Memory B cell (primary cell): ENCODE measurements at places on chromosomes 4 and X.

DNA sequence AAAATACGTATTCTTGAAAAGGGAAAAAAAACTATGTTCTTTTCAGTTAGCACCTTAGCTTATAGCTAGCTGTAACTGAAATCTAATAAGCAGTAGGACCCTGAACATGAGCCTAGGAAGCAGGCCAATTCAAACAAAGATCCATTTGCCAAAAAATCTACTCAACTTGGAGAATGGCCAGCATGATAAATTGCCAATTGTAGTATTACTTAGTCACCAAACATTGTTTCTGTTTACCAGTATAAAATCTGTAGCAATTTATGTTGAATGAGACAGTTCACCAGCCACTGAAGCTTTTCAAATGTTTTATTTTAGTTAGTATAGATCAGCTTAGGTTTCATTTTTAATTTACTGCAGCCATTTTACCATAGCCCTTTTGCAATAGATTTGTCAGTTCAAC, 323.6 kb upstream of the DIPK2B start:
- no peak for DNase-seq

GRCh38 chr4:77021614-77022089, 54.1 kb downstream of the CCNI start:
- no peak for DNase-seq

DNA sequence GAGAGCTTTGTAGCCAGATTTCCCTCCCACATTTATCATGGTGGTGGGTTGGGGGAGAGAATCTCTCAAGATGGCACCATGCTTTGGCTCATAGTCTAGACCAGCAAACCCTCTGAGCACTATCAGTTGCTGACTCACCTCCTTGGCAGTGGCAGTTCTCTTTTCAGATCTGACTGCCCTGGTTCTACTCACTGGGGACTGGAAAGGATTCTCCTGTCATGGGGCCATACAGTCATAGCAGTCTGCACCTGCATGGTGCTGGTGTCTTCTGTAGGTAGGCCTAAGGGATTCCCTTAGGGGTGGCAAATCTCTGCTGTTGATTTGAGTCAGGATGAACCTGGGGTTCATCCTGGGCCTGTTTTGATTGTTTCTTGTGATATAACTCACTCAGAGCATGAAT, 2.6 kb downstream of the TEX13B start:
- DNase-seq = no peak

DNA sequence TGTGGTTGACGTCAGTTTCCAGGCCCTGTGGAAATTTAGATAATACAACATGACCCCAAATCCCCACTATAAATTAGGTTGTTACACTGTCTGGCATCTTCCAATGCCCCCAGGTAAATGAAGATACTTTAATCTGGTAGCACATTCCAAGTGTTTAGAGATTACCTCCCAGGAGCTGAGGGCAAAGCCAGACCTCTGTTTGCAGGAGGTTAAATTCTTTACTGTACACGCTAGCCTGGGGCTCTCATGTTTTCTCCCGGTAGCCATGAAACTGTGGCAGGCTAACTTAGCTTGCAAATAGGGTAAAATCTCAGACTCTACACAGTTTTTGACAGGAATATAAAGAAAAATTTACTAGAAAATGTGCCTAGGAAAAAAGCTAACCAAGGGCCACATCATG, 450.0 kb downstream of the PDGFC start:
- no peak for DNase-seq

- no peak for DNase-seq
Measured at GRCh38 chr4:65656008-65656407, 14.3 kb downstream of the EPHA5 start.

DNA sequence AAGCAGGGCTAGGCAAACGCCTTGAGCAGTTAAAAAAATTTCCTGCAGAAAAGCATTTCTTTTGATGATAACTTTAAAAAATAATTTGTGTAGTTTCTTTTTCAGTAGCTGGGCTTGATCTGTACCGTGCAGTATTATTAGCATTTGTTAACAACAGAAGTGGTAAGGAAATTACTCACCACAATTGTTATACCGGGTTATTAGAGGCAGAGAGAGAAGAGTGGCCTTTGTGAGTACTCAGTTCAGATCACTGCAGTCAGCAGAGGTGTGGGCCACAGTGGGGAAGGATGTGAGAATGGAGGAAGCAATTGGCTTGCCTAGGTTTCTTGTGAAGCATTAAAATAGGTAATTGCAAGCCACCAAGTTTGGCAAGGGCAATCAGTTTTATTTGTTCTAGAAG, 14.3 kb upstream of the IL21 start:
- no peak for DNase-seq

DNA sequence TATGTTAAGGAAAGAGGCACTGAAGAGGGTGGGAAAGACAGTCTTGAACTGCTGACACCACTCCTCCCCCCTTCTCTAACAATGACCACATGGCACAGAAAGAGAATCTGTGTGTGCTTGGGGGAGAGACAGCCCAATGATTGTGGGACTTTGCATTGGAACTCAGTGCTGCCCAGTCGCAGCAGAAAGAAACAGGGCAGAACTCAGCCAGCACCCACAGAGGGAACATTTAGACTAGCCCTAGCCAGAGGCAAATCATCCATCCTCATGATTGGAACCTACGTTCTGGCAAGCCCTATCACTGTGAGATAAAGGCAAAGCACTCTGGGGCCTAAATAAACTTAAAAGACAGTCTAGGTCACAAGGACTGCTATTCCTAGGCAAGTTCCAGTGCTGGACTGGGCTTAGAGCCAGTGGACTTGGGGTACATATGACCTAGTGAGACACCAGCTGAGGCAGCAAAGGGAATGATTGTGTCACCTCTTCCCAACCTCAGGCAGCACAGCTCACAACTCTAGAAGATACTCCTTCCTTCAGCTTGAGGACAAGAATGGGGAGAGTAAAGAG, 132.8 kb upstream of the S100G start:
- DNase-seq = no peak
